ENCODE measurements at places on chromosomes 2 and 18. TPM values are rescaled to one million over a fixed set of nuclear protein-coding genes. Genes with fewer than 3 reads are reported as not detected.

DNA sequence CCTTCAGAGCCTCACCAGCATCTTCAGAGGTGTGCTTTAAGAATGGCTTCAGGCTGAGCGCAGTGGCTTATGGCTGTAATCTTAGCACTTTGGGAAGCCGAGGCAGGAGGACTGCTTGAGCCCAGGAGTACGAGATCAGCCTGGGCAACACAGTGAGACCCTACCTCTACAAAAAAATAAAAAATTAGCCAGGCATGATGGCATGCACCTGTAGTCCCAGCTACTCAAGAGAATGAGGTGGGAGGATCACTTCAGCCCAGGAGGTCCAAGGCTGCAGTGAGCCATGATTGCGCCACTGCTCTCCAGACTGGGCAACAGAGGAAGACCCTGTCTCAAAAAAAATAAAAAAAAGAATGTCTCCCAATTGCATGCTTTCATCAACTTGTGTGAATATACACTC, 133.3 kb upstream of the ARL5A start:
- no peak overlapping the region for H3K27ac ChIP-seq
- no peak for DNase-seq
- no peaks in the 10 kb centered on the region for H3K4me1 ChIP-seq
- H3K4me3 ChIP-seq = no peak overlapping the region

Gene FRZB
- not detected for total RNA-seq

DNA sequence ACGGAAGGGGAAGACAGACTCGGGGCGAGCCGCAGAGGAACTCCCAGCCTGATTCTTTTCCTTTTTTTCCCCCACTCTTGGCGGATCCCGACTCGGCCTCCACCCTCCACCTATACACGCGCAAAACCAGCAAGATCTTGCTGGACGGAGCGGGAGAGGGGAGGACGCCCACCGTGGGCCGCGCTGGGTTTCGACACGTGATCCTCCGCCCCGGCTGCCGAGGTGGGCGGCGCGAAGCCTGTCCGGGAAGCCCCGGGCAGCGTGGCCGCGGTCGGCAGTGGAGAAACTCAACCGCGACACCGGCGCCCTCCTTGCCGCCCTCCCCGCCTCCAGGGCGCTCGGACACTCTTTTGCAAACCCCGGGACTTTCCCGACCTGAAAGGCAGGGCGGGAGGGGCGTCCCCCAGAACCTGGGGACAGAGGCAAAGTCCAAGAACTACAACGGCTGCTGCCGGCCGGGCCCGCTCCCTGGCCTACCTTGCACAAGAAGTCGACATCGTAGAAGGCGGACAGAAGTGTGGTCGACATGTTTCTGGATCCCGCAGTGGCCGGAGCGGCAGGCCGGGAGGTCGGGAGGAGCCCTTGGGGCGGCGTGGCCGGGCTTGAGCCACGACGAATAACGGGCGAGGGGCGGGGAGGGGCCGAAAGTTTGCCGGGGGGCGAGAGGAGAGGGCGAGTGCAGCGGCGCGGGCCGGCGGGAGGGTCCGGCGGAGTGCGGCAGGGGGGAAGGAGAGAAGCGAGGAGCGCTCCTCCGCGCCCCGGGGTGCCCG, 433 bp downstream of the ZFP36L2 start:
- peaks cover 2% of the 10 kb centered on the region for H3K27me3 ChIP-seq
- H3K27ac ChIP-seq = peak overlapping the region; percentile 97
- H3K4me1 ChIP-seq = peaks cover 41% of the 10 kb centered on the region
- H3K36me3 ChIP-seq = peaks cover 50% of the 10 kb centered on the region

- H3K27me3 ChIP-seq = peaks cover 2% of the 10 kb centered on the region
- peak; percentile 24 for DNase-seq
- peaks cover 10% of the 10 kb centered on the region for H3K4me1 ChIP-seq
- H3K4me3 ChIP-seq = no peak overlapping the region
Observed at GRCh38 chr18:79250301-79250981, 145.3 kb upstream of the NFATC1 start.

Gene SKOR2
- total RNA-seq = not detected

Gene LINC00305
- not detected for total RNA-seq

DNA sequence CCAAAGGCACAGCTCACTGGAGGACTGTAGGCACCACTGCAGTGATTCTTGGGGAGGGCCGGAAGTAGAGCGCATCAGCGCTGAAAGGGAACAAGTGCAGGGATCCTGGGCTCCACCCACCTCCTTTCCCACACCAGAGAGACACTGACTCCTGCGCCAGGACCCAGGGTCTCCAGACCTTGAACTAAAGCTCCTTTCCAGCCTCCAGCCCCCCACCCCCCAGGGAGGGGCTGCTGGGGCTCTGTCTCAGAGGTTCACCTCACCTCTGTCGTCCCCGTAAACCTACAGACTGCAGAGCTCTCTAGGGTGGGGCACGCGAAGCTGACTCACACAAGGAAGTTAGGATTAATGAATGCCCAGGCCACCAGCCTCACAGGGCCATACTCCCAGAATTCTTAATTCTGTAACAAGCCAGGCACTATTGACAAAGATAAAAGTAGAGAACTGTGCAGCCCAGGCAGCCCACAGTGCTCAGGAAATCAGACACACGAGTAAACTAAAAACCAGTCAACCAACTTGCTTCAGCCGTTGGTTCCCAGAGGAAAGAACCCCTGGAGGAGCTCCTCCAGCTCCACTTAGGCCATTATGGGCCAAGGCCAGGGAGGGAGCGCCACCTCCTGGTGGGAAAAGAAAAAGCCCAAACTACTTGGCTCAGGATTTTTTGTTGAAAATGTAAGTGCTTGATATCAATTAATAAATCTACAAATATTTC, 45.1 kb upstream of the ACAA2 start:
- no peak overlapping the region for H3K27ac ChIP-seq
- H3K4me1 ChIP-seq = peaks cover 2% of the 10 kb centered on the region
- no peaks in the 10 kb centered on the region for H3K27me3 ChIP-seq
- H3K4me3 ChIP-seq = no peak overlapping the region
- peak; percentile 89 for DNase-seq

DNA sequence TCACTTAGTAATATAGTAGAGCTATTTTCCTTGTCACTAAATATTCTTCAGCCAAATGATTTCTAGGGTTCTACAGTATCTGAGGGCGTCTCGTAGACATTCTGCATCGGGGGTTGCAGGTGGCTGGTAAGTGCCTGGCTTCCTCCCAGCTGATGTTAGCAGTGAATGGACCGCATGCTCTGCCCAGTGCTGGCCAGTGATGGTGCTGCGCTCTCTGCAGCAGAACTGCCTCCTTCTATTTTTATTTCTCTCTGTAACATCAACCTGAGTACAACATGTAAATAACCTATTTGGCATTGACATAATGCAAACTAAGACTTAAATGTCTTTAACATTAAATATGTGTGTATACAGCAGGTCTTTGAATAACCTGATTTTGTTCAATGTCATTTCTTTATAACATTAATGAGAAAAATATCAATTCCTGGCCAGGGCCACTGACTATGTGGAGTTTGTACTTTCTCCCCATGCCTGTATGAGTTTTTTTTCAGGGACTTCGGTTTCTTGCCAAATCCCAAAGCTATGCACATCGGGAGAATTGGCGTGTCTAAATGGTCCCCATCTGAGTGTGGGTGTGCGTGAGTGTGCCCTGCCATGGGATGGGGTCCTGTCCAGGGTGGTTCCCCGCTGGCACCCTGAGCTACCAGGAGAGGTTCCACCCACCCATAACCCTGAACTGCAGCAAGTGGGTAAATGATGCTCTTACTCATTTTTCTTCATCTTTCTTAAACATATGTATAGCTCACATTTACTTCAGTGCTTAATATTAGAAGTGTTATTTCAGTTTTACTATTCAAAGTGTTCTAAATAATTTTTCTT, 278.2 kb upstream of the EPAS1 start:
- H3K27me3 ChIP-seq = no peaks in the 10 kb centered on the region
- peaks cover 13% of the 10 kb centered on the region for H3K36me3 ChIP-seq
- H3K27ac ChIP-seq = peak overlapping the region; percentile 77
- H3K4me1 ChIP-seq = peaks cover 42% of the 10 kb centered on the region
- peak overlapping the region; percentile 45 for H3K4me3 ChIP-seq

- H3K27me3 ChIP-seq = no peaks in the 10 kb centered on the region
- H3K4me1 ChIP-seq = no peaks in the 10 kb centered on the region
Observed at GRCh38 chr2:229087843-229088516, 183.1 kb downstream of the PID1 start.

GRCh38 chr2:137220438-137220993, 455.2 kb downstream of the THSD7B start:
- DNase-seq = no peak
- H3K4me3 ChIP-seq = no peak overlapping the region
- H3K4me1 ChIP-seq = no peaks in the 10 kb centered on the region
- H3K27ac ChIP-seq = no peak overlapping the region
- H3K27me3 ChIP-seq = no peaks in the 10 kb centered on the region
- H3K36me3 ChIP-seq = no peaks in the 10 kb centered on the region

- no peak for DNase-seq
- no peak overlapping the region for H3K4me3 ChIP-seq
- peaks cover 22% of the 10 kb centered on the region for H3K36me3 ChIP-seq
- no peaks in the 10 kb centered on the region for H3K27me3 ChIP-seq
Observed at GRCh38 chr2:8517850-8518498, 163.9 kb upstream of the ID2 start.

- peaks cover 1% of the 10 kb centered on the region for H3K36me3 ChIP-seq
- peak overlapping the region; percentile 4 for H3K4me3 ChIP-seq
- peak overlapping the region; percentile 81 for H3K27ac ChIP-seq
- H3K4me1 ChIP-seq = peaks cover 52% of the 10 kb centered on the region
- H3K27me3 ChIP-seq = peaks cover 21% of the 10 kb centered on the region
- no peak for DNase-seq
Observed at GRCh38 chr2:110843959-110844510, 111.7 kb downstream of the ACOXL start.

- H3K27me3 ChIP-seq = peaks cover 2% of the 10 kb centered on the region
- no peak overlapping the region for H3K27ac ChIP-seq
Observed at GRCh38 chr2:239020541-239021041, 172.7 kb downstream of the TWIST2 start.

Gene ANKRD62
- total RNA-seq = not detected

DNA sequence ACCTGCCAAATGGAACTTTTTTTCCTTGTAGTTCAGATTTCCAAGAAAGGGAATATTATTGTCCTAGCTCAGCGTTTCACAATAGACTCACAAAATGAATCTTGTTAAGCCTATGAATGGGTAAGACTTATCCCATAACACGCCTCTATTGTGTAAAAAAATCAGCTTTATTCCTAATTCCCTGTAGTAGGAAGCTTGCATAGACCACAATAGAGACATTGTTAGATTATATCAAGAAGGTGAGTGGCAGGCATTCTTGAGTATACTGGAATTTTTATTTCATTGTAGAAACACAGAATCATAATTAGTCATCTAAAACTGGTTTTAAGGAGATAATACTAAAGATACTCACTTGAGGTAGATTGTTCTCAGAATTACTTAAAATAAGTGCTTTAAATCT, 46.5 kb upstream of the SLC30A6 start:
- H3K27me3 ChIP-seq = no peaks in the 10 kb centered on the region
- no peak for DNase-seq

Gene DNER
- total RNA-seq = not detected

GRCh38 chr2:46812361-46813019, 103.1 kb downstream of the MCFD2 start:
- DNase-seq = no peak
- no peaks in the 10 kb centered on the region for H3K4me1 ChIP-seq
- H3K4me3 ChIP-seq = no peak overlapping the region
- H3K27ac ChIP-seq = no peak overlapping the region
- peaks cover 25% of the 10 kb centered on the region for H3K27me3 ChIP-seq

DNA sequence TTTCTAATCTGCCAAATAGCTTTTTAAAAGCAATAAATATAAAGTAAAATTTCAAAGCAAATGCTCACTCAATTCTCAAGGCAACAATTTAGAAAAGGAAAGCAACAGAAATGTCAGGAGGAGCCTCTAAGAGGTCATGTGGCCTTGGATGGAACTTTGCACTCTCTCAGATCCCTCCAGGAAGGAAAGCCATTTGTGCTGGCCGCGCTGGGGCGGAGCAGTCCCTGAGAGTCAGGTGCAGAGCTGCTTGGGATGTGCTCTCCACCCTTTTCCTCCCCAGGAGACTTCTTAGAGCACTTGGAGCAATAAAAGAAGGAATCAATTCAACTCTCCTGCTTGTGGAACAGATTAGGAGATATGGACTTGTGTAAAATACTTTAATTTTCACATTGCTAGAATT, 379.8 kb upstream of the LINC00305 start:
- no peaks in the 10 kb centered on the region for H3K27me3 ChIP-seq
- H3K4me3 ChIP-seq = no peak overlapping the region
- no peaks in the 10 kb centered on the region for H3K36me3 ChIP-seq
- H3K4me1 ChIP-seq = no peaks in the 10 kb centered on the region

Data from activated CD4-positive, alpha-beta T cell treated with anti-CD3 and anti-CD28 coated beads, Interleukin-2, amount 10 ng/mL, durations not matched to agents 24 days and 14 days (primary cell).